DMS53 (cell line): ENCODE measurements at places on chromosomes 13 and 19.
A peak's percentile ranks its signal among the peaks of the same experiment; 100 is the strongest.

GRCh38 chr19:13554506-13555240 is 48.4 kb upstream of the CACNA1A start:
- no peak for DNase-seq

GRCh38 chr19:41325947-41326706 is 16.2 kb downstream of the CCDC97 start:
- DNase-seq: peak; percentile 87

DNA sequence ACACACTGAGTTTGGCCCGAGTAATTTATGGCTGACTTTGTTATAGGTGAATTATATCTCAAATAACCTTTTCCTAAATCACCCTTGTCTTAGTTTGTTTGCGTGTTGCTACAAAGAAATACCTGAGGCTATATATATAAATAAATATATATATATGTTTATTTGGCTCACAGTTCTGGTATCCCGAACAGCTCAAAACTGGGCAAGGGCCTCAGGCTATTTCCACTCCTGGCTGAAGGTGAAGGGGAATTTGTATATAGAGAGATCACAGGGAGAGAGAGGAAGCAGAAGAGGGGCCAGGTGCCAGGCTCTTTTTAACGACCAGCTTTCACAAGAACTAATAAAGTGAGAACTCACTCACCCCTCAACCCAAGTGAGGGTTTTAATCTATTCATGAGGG is 159.9 kb upstream of the STARD13 start:
- no peak for DNase-seq

- no peak for DNase-seq
Measured at GRCh38 chr19:18307271-18307681, 15.6 kb downstream of the LSM4 start.

GRCh38 chr13:44694291-44694690 is 118.2 kb upstream of the TSC22D1 start:
- no peak for DNase-seq

GRCh38 chr19:43560687-43561086 is 14.6 kb downstream of the XRCC1 start:
- peak; percentile 14 for DNase-seq

GRCh38 chr19:13796301-13797057 is 1.2 kb downstream of the ZSWIM4 start:
- no peak for DNase-seq

GRCh38 chr13:33554919-33555791 is 262.8 kb upstream of the RFC3 start:
- no peak for DNase-seq

DNA sequence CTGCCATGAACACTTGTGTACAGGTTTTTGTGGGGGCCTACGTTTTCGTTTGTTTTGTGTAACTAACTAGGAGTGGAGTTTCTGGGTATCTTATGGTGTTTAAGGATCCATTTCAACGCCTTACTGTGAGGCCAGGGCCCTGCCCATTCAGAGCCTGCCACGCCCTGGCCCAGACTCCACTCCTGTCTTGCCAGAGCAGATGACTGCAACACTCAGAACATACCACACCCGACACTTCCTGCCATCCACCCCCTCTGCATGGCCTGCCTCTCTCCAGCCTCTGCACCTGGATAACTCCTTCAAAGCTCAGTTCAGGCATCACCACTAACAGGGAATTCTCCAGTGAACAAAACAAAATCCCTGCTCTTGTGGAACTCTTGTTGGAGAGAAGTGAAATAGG is 43.2 kb downstream of the RGCC start:
- no peak for DNase-seq

- DNase-seq: no peak
Measured at GRCh38 chr13:37681281-37682032, 82.9 kb upstream of the POSTN start.

DNA sequence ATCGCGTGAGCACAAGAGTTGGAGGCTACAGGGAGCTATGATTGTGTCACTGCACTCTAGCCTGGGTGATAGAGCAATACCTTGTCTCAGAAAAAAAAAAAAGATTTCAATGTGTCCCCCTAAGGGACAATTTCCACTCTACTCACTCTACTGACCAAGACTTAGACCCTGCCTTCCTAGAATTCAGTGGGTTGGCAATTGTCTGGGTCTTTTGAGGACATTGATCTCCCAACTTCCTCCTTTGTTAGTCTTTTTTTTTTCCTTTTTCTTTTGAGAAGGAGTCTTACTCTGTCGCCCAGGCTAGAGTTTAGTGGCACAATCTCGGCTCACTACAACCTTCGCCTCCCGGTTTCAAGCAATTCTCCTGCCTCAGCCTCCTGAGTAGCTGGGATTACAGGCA is 2.2 kb downstream of the SPTBN4 start:
- DNase-seq: no peak

DNA sequence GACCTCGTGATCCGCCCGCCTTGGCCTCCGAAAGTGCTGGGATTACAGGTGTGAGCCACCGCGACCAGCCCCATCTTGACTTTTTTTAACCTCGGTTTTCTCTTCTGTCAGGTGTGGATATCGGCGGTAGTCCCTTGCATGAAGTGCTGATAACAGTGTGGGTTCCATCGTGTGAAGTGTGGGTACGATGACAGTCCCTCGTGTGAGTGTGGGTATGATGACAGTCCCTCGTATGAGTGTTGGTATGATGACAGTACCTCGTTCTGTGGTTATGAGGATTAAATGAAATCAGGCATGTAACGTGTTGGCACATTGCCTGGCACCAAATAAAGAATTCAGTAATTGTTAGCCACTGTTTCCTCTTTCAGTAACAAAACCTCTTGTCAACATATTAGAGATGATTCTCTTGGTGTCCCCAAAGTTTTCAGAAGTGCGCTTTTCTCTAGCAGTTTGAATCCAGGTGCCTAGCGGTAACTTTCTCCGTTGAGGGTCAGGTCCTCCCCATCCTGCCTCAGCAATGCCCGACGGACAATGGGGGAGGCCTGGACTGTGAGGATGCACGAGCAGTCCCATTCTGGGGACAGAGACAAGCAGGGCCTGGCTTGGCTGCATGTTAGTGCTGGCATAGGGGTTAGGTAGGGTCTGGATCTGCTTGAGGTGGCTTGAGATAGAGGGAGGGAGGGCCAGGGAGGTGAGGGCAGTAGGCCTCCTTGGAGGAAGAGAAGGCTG is 15.3 kb downstream of the GATAD2A start:
- DNase-seq: no peak

- no peak for DNase-seq
Measured at GRCh38 chr19:46828484-46828883, 22.2 kb downstream of the AP2S1 start.

- no peak for DNase-seq
Measured at GRCh38 chr13:98511435-98511834, 65.5 kb downstream of the STK24 start.

- no peak for DNase-seq
Measured at GRCh38 chr19:16342002-16342715, 17.5 kb downstream of the KLF2 start.

DNA sequence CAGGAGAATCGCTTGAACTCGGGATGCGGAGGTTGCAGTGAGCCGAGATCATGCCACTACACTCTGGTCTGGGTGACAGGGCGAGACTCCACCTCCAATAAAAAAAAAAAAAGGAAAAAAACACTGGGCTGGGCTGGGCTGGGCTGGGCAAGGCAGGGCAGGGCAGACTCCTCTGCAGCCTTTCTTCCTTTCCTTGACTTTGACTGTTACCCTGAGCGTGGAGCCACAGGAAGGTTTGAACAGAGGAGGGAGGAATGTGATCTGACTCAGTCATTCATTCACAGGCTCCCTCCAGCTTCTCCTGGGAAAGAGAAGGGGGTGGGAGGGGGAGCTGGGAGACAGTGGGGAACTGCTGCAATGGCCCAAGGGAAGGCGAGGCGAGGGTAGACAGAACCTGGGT is 2.7 kb upstream of the ACTN4 start:
- DNase-seq: no peak

GRCh38 chr13:95253033-95253432 is 48.2 kb downstream of the ABCC4 start:
- DNase-seq: no peak

- no peak for DNase-seq
Measured at GRCh38 chr19:1275976-1276627, 772 bp downstream of the FAM174C start.

GRCh38 chr13:113089693-113090414 is 15.7 kb upstream of the F7 start:
- no peak for DNase-seq

DNA sequence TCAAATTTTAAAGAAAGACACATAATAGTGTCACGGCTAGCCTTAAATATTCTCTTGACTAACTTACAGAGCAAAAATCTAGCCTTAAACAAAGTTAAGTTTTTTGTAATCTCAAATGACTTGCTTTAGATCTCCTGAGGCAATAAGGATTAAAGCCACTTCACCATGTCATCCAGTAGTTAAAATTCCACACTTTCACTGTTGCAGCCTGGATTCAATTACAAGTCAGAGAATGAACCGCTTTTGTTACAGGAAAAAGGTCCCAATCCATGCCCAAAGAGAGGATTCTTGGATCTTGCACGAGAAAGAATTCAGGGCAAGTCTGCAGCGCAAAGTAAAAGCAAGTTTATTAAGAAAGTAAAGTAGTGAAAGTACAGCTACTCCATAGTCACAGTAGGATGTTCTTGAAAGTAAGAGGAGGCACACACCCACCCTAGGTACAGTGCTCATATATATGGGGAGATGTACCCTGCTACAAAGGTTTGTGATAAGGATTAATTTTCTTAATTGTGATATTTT is 34.6 kb upstream of the CD177 start:
- DNase-seq: no peak

GRCh38 chr19:4592445-4592844 is 33.0 kb upstream of the SEMA6B start:
- no peak for DNase-seq

GRCh38 chr13:73368608-73369007 is 309.8 kb downstream of the KLF5 start:
- DNase-seq: no peak

DNA sequence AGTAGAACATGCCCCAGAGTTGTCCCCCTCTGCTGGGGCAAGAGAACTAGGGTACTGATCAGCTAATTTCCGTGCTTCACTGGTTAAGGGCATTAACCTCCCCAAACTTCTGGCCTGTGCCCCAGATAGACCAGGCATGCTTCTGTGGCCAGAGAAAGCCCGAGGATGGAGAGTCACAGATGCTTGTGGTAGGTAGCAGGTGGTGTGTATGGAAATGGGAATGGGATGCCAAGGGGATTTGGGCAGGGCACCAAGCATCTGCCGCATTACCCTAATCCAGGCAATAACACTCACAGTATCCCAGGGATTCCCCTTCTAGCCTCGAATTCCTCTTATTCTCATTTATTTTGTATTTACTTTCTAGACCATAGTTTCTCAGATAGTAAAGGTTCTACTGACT is 124.8 kb upstream of the KLF12 start:
- no peak for DNase-seq

DNA sequence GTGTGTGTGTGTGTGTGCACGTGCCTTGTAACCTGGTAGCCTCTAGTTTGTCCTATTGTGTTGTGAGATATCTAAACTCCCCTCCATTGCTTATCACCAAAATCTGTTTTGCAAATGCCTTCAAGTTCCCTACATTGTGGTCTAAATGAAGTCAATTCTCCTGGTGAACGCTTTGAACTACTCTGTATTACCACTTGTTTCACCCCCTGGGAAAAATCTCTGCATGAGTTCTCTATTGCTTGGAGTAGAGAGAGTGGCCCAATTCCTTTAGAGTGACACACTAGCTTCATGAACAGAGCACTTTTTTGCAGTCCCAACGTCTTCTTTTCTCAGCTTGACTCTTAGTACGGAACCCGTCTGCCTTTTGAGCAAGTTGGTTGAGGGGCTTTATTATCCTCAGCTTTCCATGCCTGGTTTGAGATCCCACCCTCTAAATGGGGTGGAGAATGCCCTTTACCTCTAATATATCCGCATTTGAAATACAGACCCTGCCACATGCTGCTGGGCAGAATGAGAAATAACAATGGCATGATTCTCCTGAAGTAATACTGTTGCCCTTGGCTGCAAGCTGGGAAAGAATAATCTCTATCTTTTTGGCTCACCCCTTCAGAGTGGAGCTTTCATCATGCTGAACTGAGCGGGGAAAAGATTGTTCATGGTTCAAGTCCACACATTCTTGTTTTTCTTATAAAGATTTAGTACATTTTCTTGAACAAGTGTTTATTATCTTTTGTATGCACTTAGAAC is 2545.3 kb downstream of the PCDH9 start:
- DNase-seq: no peak

- DNase-seq: no peak
Measured at GRCh38 chr13:45398877-45399276, 19.3 kb downstream of the SLC25A30 start.

DNA sequence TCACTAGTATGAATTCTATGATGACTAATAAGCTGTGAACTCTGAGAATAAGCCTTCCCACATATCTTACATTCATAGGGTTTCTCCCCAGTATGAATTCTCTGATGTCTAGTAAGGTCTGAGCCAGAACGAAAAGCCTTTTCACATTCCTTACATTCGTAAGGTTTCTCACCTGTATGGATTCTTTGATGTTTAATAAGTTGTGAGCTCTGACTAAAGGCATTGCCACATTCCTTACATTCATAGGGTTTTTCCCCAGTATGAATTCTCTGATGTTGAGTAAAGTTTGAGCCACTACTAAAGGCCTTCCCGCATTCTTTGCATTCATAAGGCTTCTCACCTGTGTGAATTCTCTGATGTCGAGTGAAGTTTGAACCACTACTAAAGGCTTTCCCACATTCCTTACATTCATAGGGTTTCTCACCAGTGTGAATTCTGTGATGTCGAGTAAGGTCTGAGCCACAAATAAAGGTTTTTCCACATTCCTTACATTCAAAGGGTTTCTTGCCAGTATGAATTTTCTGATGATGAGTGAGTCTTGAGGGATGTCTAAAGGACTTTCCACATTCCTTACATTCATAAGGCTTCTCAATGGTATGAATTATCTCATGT is 30.7 kb upstream of the ZFP82 start:
- no peak for DNase-seq

- DNase-seq: no peak
Measured at GRCh38 chr13:110328573-110328972, 21.5 kb downstream of the COL4A2 start.

GRCh38 chr19:16106121-16106520 is 5.6 kb upstream of the RAB8A start:
- no peak for DNase-seq

DNA sequence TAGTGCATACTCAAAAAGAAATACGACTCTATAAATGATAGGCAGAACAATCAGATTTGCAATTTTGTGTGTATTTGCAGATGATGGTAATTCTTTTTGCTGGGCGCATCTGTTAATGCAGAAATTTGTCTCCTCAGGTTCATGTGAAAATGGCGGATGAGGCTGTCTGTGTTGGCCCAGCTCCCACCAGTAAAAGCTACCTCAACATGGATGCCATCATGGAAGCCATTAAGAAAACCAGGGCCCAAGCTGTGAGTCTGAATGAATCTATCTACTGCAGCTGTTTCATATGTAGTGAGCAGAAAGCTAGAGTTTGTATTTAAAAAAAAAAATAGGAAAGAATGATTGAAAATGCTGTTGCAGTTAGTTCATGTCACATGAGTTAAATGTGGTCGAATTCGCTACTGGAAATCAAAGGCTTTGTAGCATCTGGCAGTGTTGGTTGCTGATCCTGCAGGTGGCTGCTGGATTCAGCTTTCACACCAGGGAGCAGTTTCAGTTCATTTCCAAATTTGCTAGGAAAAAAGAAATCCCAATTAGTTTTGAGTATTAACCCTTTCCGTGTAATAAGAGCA is 66.0 kb downstream of the PCCA start:
- DNase-seq: no peak

GRCh38 chr13:94007072-94007471 is 472.4 kb downstream of the DCT start:
- no peak for DNase-seq

GRCh38 chr13:100014621-100015020 is 33.0 kb downstream of the ZIC2 start:
- DNase-seq: no peak
